ENCODE measurements at places on chromosomes 12 and 14.

GRCh38 chr12:49296836-49297694, 2.1 kb downstream of the PRPH start:
- no peak for DNase-seq

DNA sequence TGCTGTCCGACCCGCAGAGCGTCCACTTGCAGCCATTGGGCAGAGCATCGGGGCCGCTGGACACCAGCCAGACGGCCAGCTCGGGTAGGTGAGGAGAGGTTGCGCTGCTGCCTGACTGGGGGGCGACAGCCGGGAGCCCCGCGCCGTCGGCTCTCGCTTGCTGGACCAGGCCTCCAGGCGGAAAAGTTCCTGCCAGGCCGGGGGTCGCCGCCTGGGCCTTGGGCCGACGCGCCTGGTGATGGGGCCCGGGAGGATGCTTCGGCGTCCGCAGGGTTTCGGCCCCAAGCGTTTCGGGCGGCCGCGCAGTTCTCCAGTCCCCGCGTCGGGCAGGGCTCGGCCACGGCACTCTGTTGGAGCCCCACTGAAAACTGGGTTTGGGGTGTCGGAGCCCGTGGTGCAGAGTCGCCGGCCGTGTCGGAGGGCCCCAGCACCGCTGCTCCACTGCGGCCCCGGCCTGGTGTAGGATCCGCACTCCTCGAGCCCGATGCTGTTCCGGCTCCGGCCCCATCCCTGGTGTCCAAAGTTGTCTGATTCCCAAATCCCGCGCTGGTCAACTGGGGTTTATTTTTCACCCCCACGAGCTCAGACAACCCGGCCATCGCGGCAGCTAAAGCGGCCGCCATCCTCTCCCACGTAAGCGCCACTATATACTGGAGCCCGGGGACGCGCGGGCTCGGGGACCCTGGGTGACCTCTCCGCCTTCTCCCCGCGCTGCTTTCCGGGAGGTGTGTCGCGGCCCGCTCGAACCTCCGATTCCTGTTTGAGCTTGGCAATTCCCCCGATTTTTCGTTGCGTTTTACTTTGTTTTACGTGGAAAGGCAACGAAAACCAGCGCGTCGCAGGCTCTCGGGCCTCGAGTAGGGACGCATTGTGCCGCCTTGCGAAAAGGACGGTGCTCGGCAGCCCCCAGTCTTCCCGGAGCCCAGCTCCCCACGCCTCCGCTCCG, 872 bp downstream of the VSX2 start:
- peak; percentile 16 for DNase-seq

GRCh38 chr14:32986791-32987540, 48.3 kb downstream of the NPAS3 start:
- DNase-seq: no peak

DNA sequence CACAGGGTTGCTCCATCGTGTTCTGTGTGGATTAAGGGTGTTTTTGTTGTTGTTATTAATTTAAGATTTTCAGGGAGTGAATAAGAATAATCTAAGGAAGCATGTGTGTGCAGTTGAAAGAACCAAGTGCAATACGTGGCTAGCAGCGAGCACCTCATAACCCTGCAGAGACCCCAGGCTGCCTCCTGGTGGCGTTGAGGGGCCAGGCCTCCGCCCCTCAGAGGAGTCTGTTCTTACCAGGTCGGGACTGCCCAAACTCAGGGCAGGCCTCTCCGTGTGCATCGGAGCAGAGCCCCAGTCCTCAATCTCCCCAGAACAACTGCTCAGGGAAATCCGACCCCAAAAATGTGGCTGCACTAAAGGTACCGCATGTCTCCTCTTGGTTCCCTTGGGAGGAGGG, 36.8 kb downstream of the IL31 start:
- DNase-seq: no peak

DNA sequence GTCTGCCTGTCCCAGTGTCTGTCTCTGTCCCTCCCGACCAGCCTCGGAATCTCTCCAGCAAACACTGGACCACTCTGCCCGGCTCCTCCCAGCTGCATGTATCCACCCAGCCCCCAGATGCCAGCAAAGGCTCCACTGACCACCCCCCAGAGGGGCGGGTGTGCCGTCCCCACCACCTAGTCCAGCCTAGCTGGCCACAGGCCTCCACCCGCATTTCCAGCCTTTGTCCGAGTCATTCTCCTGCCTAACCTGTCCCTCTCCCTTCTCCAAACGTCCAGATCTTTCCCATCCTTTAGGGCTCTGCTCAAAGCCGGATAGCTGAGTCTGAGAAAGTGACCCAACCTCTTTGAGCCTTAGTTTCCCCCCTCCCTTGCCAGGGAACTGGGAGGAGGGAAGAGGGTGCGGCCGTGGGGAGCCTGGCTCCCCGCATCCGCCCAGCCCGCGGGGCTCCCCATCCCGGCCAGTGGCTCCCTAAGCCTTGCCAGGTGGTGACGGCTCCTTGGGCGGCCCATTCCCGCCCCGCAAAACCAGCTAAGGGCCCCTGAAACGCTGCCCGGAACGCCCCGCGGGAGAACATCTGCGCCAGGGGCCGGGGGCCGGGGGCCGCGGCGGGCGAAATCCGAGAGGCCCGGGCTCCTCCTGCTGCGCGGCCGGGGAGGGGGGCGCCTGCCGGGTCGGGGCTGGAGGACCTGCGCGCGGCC, 34.6 kb upstream of the ANKRD9 start:
- no peak for DNase-seq

DNA sequence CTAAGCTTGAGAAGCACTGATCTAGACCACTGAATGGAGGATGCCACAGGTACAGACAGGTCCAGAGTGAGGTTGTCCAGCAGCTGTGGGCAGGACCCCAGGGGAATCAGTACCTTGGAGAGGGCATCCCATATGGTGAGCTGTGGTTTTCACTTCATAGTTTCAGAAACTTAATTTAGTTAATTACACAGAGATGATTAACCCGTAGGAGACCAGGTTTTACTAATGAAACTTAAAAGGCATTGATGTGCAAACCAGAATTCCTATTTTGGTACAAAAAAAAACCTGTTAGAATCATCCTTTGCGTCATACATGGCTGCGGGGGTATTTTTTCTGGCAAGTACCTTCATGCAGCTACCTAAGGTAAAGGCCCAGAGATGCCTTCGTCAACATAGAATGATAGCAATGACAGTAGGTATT, 159.3 kb downstream of the DACT1 start:
- no peak for DNase-seq

GRCh38 chr12:72380441-72380840, 108.3 kb downstream of the TRHDE start:
- no peak for DNase-seq
